ENCODE measurements at places on chromosomes 1 and 21.

- peak; percentile 19 for DNase-seq
Measured at GRCh38 chr1:231359113-231359512, 21.0 kb downstream of the SPRTN start.

GRCh38 chr1:66980745-66981367, 56.1 kb downstream of the MIER1 start:
- no peak for DNase-seq

GRCh38 chr1:214259353-214259977, 21.5 kb upstream of the SMYD2 start:
- DNase-seq, result peak; percentile 17

- DNase-seq, result no peak
Measured at GRCh38 chr1:85494074-85494903, 29.3 kb upstream of the DDAH1 start.

DNA sequence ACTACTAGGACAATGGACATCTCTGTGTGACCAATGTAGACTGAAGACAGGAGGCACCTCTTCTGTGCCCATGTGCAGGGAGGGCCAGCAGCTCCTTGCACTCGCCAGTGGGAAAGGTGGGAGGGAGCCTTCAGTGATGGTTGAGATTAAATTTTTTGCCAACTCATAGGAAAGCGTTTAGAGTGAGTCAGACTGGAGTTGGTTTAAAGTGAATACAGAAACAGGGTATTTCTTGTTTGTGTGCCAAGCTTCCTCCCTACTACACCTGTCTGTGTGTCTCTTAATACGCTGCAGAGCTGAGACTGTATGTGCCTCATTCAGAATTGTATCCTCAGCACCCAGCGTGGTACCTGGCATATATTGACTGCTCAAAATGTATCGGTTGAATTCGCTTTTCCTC, 13.5 kb upstream of the COL16A1 start:
- no peak for DNase-seq

Measured in activated CD4-positive, alpha-beta T cell treated with anti-CD3 and anti-CD28 coated beads for 36 hours (primary cell).